ENCODE measurements at places on chromosomes 3 and 15. TPM values are rescaled to one million over a fixed set of nuclear protein-coding genes. Genes with fewer than 3 reads are reported as not detected.

CCR4 gene
- total RNA-seq = not detected

DUSP7 gene
- total RNA-seq = 9.5 TPM

DPPA4 gene
- total RNA-seq = 89.5 TPM

SLC2A2 gene
- not detected for total RNA-seq

C2CD4A gene
- 0.20 TPM for total RNA-seq

ABI3BP gene
- total RNA-seq = not detected

LIPH gene
- not detected for total RNA-seq

PDZRN3 gene
- total RNA-seq = 21.9 TPM

THAP10 gene
- 3.3 TPM for total RNA-seq

CD200 gene
- 67.9 TPM for total RNA-seq

TFRC gene
- 35.8 TPM for total RNA-seq

CORO2B gene
- total RNA-seq = 16.3 TPM

DNA sequence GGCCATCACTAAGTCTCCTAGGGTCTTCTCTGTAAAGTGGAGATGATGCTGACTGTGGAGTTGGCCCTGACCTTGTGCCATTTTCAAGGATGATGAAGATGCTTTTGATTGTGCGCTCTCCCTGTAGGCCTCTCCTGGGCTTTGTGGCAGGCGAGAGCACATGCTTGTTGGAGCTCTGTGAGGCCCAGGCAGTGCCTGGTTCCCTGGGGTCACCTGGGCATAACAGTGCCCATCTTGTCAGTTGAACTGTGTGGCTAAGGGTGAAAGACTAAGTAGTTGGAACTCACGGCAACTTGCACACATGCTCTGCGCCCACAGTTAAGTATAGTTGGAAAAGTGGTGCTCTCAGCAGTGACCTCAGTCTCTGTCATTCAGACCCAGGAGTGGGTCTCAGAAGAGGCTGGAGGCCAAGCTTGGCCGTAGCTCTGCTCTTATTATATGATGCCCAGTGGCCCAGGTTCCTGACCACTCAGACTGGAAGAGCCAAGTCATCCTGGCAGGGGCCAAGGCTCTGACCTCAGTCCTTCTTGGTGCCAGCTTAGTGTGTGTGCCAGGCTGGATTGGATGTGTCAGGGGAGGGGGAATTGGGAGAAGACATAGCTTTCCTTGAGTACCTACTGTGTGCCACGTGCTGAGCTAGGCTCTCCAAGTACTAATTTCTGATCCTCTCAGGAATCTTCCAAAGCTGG is 154.6 kb downstream of the EEFSEC start:
- no peaks in the 10 kb centered on the region for H3K36me3 ChIP-seq
- DNase-seq = no peak
- H3K27ac ChIP-seq = no peak overlapping the region
- peaks cover 5% of the 10 kb centered on the region for H3K4me1 ChIP-seq
- peaks cover 4% of the 10 kb centered on the region for H3K27me3 ChIP-seq

DNA sequence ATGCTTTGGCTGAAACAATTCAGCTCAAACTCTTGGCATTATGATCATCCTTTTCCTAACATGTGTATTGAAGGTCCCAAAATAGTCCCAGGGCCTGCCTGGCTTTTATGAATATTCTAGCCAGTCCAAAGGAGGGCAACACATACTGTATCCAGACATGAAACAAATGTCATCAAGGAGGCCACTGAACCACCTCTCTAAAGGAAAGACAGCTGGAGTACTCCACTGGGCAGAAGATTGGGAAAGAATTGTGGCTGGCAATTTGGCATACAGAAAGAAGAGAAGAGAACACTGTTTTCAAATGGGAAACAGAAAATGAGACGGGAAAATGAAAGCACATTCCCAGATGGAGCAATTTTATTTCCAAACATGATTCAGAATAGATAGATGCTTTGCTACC is 80.6 kb downstream of the NCEH1 start:
- DNase-seq = no peak
- H3K4me1 ChIP-seq = no peaks in the 10 kb centered on the region
- no peaks in the 10 kb centered on the region for H3K36me3 ChIP-seq

DNA sequence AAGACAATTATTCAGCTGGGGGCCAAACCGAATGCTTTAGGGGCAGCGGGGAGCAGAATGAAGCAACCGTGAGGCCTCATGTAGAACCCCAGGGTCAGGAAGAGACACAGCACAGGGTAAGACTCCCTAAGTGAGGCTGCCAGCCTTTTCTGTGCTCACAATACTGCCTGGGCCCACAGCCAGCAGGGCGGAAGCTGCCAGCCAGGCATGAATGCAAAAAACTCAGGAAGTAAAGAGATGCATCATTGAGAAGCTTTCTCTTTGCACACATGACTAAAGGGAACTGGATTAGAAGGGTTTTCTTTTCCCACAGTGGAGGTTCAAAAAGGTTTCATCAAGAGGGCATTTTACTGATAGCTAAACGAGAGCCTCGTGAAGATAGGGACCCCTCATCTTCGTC is 33.3 kb downstream of the CA12 start:
- H3K27me3 ChIP-seq = peaks cover 4% of the 10 kb centered on the region
- no peak overlapping the region for H3K27ac ChIP-seq
- no peak overlapping the region for H3K4me3 ChIP-seq
- H3K36me3 ChIP-seq = no peaks in the 10 kb centered on the region

- DNase-seq = no peak
- peaks cover 36% of the 10 kb centered on the region for H3K4me1 ChIP-seq
- H3K27me3 ChIP-seq = no peaks in the 10 kb centered on the region
- H3K36me3 ChIP-seq = no peaks in the 10 kb centered on the region
Observed at GRCh38 chr3:153614140-153614539, 452.1 kb downstream of the RAP2B start.

- H3K4me3 ChIP-seq = no peak overlapping the region
- no peak overlapping the region for H3K27ac ChIP-seq
Observed at GRCh38 chr3:127637546-127637945, 8.6 kb downstream of the PODXL2 start.

- H3K4me1 ChIP-seq = peaks cover 34% of the 10 kb centered on the region
- peak overlapping the region; percentile 93 for H3K27ac ChIP-seq
- peaks cover 2% of the 10 kb centered on the region for H3K27me3 ChIP-seq
- H3K4me3 ChIP-seq = peak overlapping the region; percentile 92
Observed at GRCh38 chr3:73621388-73621787, 3.4 kb downstream of the PDZRN3 start.

- H3K27ac ChIP-seq = no peak overlapping the region
- no peaks in the 10 kb centered on the region for H3K27me3 ChIP-seq
Observed at GRCh38 chr3:60708191-60708975, 542.9 kb downstream of the FHIT start.

DNA sequence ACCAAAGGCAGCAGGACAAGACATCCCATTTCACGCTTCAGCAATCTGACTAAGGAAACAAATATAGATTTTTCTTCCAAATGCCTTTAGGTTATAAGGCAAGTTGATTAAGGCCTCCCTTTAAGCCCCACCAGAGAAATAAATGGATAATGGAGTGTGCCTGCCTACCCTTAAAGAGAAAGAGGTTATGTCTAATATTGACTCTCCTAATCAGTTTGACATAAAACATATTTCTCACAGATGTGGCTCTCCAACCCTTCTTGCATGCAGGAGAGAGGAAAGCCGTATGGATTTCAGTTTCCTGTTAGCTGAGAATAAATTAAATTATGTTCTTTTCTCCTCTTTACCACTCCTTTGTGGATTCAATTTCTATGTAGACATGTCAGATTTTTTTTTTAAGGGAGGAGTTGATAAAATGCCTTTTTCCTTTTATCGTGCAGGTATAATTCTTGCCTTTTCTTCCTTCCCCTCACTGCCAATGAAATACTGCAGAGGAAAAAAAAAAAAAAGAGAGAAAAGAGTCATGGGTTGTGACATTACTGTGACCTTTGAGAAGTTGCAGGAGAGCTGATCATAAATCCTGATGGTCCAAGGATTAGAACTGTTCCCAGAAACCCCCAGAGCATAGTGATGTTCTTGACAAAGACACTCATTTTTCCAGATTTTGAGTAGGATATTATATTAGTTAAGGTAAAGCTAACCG is 355.3 kb upstream of the SLCO3A1 start:
- no peak overlapping the region for H3K4me3 ChIP-seq
- peaks cover 14% of the 10 kb centered on the region for H3K4me1 ChIP-seq
- no peak for DNase-seq
- H3K27ac ChIP-seq = no peak overlapping the region
- no peaks in the 10 kb centered on the region for H3K36me3 ChIP-seq
- H3K27me3 ChIP-seq = peaks cover 2% of the 10 kb centered on the region

GRCh38 chr3:55537563-55537962 is 50.5 kb upstream of the WNT5A start:
- DNase-seq = no peak
- H3K4me1 ChIP-seq = peaks cover 10% of the 10 kb centered on the region
- H3K27me3 ChIP-seq = peaks cover 5% of the 10 kb centered on the region
- peaks cover 4% of the 10 kb centered on the region for H3K36me3 ChIP-seq

- peaks cover 14% of the 10 kb centered on the region for H3K36me3 ChIP-seq
- no peak overlapping the region for H3K27ac ChIP-seq
- H3K4me1 ChIP-seq = peaks cover 4% of the 10 kb centered on the region
- no peak overlapping the region for H3K4me3 ChIP-seq
- H3K27me3 ChIP-seq = peaks cover 1% of the 10 kb centered on the region
Observed at GRCh38 chr3:111903067-111903511, 44.0 kb downstream of the PHLDB2 start.

- peaks cover 2% of the 10 kb centered on the region for H3K27me3 ChIP-seq
- H3K4me3 ChIP-seq = no peak overlapping the region
- no peak overlapping the region for H3K27ac ChIP-seq
- H3K4me1 ChIP-seq = no peaks in the 10 kb centered on the region
Observed at GRCh38 chr15:26125664-26126063, 262.5 kb upstream of the ATP10A start.

GRCh38 chr3:41600616-41601015 is 361.3 kb downstream of the ULK4 start:
- DNase-seq = no peak
- no peaks in the 10 kb centered on the region for H3K36me3 ChIP-seq
- H3K27me3 ChIP-seq = peaks cover 2% of the 10 kb centered on the region
- H3K4me1 ChIP-seq = peaks cover 2% of the 10 kb centered on the region
- no peak overlapping the region for H3K4me3 ChIP-seq
- no peak overlapping the region for H3K27ac ChIP-seq

DNA sequence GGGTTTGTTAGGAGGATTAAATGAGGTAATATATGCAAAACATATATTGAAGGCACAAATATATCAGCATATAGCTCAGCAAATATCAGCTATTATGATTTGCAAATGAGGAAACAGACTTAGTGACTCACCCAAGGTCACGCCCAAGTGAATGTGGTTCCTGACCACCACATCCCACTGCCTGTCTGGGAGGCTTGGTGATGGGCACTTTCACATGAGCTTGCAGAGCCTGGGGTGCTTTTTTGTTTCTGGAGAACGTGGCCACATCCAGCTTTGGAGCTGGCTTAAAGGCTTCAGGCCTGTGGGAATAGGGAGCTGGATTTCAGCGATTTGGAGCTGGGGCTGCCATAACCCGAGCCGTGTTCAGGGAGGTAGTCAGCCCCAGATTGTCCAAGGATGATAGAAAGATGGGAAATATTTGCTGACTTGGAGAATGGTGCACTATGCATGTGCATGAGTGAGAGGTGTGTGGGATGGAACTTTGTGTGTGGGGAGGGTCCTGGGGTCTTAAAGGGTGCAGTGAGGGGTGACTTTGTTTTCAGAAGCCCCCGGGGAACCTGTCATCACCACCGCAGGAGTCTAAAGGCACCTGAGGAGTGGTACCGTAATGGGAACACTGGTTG is 12.0 kb upstream of the FGD5 start:
- H3K36me3 ChIP-seq = no peaks in the 10 kb centered on the region
- no peak for DNase-seq
- H3K4me3 ChIP-seq = no peak overlapping the region

GRCh38 chr3:35549690-35550089 is 89.6 kb upstream of the ARPP21 start:
- no peaks in the 10 kb centered on the region for H3K4me1 ChIP-seq
- no peaks in the 10 kb centered on the region for H3K27me3 ChIP-seq
- no peaks in the 10 kb centered on the region for H3K36me3 ChIP-seq
- H3K27ac ChIP-seq = no peak overlapping the region

- H3K27ac ChIP-seq = peak overlapping the region; percentile 81
- no peak overlapping the region for H3K4me3 ChIP-seq
- peaks cover 15% of the 10 kb centered on the region for H3K36me3 ChIP-seq
- no peaks in the 10 kb centered on the region for H3K27me3 ChIP-seq
- peak; percentile 60 for DNase-seq
Observed at GRCh38 chr3:99808163-99808794, 9.4 kb upstream of the CMSS1 start.

GRCh38 chr15:40991355-40991754 is 38.1 kb downstream of the CHAC1 start:
- no peak overlapping the region for H3K27ac ChIP-seq
- H3K36me3 ChIP-seq = peaks cover 6% of the 10 kb centered on the region
- H3K27me3 ChIP-seq = no peaks in the 10 kb centered on the region
- DNase-seq = no peak

DNA sequence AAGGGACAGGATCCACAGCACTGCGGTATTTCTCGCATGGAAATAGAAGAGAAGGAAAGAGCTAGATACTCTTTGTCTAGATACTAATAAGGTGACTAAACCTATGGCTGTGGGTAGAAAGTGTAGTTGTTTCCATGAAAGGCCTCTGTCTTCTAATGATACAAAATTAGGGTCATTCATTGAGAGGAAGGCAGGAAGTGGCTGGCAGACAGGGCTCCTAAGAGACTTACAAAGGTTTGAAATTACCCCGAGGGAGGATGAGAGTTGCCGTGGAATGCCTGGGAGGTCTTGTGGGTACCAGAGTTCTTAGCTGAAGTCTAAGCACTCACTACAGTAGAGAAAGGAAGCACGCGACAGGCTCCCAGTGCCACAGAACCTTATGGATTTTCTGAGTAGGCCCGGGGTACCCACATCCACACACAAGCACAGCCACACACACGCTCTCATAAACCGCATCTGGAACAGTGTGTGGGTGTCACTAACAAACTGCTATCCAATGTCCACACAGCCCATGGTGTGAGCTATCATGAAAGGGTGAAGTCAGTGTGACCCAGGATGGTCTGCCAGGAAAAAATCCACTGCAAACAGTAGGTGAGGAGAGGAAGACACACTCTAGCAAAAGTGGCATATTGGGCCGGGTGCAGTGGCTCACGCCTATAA is 221.4 kb downstream of the FAM43A start:
- H3K27ac ChIP-seq = no peak overlapping the region
- DNase-seq = no peak
- H3K36me3 ChIP-seq = peaks cover 12% of the 10 kb centered on the region
- H3K4me3 ChIP-seq = no peak overlapping the region
- H3K27me3 ChIP-seq = peaks cover 2% of the 10 kb centered on the region

GRCh38 chr15:100043692-100044091 is 298.1 kb downstream of the ADAMTS17 start:
- H3K27me3 ChIP-seq = peaks cover 6% of the 10 kb centered on the region
- no peak overlapping the region for H3K4me3 ChIP-seq
- no peak for DNase-seq
- peaks cover 16% of the 10 kb centered on the region for H3K36me3 ChIP-seq
- H3K27ac ChIP-seq = no peak overlapping the region

DNA sequence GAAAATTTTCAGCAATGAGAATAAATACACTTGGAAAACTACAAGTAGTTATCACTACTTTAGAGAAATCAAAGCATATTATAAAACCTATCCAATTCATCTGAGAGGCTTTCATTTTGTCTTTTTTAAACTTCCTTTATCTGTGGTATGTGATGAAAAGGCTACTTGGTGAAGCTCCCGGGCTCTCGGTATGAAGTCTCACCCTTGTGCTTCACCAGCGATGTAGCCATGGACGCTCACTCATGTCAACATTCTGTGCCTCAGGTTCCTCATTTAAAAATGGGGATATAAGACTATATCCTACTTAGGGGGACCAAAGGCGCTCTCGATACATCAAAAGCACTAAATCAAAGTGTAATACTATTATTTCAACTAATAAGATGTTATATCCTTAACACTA is 14.9 kb downstream of the SATB1 start:
- no peak overlapping the region for H3K27ac ChIP-seq
- peaks cover 10% of the 10 kb centered on the region for H3K4me1 ChIP-seq
- no peaks in the 10 kb centered on the region for H3K36me3 ChIP-seq
- DNase-seq = no peak

Data from glutamatergic neuron (in vitro differentiated cells).